Midbrain (tissue), 1 donor: ENCODE measurements at places on chromosomes 2 and 18.

- no peak for DNase-seq
Measured at GRCh38 chr2:55965276-55965675, 41.7 kb upstream of the EFEMP1 start.

DNA sequence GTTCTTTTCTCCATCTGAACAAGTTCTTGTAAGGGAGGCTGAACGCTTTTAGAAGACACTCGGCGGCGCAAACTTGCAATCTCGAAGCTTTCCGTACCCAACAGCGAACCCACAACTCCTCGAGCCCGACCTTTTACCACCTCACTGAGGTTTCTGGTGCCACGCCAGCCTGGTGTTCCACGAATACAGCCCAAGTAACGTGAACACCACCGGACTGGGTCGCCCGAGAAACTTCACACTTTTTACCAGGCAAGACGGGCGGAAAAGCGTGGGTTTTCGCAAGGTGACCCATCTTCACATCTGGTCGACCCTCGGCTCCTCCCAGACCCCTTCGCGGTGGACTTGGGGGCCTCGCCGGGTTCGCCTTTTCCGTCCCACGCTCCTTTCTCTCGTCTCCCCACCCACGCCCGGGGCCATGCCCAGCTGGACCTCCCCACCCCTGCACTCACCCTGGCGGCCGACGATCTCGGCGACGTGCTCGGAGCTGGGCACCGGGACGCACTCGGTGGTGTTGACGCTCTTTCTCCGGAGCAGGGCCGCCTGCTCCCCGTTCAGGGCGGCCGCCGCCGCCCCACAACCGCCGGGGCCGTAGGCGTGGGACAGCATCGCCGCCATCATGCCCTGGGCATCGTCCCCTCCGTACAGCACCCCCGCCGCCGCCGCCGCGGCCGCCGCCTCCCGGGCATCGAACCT lies 1.2 kb downstream of the MEX3C start:
- peak; percentile 48 for DNase-seq

DNA sequence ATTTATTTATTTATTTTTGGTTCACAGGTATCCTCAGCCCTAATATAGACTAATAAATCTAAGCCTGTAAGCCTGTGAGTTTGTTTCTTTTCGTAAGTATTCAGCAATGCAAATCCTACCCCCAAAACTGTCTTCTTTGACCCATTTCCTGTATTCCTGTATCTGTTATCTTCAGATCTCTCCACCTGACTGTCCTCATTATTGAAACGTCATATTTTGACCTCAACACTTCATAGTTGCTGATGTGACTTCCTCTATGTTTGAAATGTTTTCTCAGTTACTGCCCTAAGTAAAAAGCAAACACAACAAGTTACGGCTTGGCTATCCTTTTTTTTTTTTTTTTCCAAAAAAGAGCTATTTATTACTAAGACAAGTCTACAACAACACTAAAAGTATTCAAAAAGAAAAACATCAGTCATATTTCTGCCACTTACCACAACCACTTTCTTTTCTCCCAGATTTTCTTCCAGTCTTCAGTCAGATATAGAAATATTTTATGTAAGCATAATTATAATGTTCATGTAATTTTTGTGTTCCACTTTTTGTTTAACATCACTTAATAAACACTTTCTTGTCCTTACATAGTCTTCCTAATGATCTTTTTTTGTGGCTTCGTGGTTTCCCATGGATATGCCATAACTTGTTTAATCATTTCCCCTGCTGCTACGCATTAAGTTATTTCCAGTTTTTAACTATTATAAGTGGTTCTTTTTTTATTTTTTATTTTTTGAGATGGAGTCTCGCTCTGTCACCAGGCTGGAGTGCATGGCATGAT lies 45.0 kb upstream of the EML4 start:
- no peak for DNase-seq

DNA sequence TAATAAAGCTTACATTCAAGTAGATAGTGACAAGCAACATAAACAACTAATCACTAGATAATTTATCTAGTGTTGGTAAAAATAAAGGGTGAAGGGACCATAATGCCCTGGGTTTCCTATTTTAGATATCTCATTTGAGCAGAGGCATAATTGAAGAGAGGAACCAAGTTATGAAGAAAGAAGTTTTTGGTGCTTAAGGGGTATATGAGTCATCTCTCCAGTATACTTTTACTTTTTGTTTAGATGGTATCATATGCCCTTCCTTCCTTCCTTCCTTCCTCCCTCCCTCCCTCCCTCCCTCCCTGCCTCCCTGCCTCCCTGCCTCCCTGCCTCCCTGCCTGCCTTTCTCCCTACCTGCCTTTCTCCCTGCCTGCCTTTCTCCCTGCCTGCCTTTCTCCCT lies 1053.5 kb upstream of the CELF4 start:
- DNase-seq: no peak

DNA sequence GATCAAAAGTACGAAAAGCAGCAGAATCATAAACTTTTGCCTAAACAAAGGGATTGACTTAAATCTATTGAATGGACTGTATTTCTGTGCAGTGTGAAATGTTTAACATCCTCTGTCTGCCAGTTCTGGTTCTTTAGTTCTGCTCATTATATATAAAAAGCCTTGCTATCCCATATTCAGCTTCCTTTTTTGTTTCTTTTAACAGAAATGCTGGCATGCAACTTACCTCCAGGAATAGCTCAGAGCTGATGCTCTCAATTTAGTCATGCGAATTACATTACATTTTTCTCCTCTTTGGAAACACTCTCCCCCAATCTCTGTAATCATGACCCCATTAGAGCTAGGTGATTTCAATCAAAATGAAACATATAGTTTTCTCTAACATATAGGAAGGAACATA lies 73.6 kb downstream of the SPHKAP start:
- DNase-seq: no peak

- no peak for DNase-seq
Measured at GRCh38 chr18:12968115-12968514, 20.3 kb downstream of the SEH1L start.

DNA sequence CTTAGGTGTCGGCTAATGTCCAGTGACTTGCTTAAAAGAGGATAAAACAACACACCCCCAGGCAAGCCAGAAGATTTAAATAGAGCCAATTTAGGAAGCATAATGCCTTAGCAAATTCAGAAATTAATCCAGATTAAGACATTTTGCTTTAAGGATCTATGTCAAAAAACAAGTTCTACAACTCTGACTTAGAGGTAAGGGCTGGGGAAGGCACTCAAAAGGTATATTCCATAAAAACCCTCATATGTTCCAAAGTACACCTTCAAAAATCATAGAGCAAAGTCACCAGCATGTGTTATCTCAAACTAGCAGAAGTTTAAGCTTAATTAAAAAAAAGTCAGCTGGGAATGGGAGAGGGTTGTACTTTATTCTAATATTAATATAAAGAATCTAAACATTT lies 206.4 kb downstream of the NOL4 start:
- DNase-seq: no peak

DNA sequence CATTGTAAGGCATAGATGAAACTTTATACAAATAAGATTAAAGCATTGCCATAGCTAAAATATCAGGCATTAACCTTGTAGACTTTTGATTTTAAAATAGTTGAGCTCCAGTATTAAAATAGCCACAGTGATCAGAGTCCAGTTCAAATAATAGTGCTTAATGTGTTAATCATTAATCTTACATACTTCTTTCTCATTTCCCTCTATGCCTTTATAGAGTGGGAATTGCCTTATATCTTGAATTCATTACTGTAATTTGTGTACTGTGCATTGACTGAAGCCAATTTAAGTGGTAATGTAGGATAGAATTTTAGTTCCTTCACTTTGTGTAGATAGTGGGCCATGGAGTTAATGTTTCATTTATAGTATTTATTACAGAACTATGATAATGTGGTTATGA lies 549.2 kb upstream of the VWC2L start:
- DNase-seq: no peak

- DNase-seq: no peak
Measured at GRCh38 chr2:148602885-148603561, 41.5 kb upstream of the EPC2 start.

DNA sequence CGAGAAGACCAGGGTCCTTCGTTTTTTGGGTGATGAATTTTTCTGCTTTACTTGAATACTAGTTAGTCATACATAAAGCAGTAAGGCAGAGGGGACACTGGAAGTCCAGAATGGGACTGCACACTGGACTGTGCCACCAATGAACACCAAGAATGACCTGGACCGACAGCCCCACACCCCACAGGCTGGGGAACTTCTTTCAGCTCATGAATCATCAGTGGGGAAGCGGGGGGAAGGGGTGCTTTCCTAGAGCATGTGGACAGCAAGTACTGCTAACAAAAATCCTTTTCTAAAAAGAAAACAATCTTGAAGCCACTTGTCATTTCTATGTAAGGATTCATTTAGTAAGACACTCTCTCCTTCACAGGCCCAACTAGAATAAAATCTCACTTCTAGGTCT lies 86.0 kb downstream of the DTNB start:
- DNase-seq: peak; percentile 40

DNA sequence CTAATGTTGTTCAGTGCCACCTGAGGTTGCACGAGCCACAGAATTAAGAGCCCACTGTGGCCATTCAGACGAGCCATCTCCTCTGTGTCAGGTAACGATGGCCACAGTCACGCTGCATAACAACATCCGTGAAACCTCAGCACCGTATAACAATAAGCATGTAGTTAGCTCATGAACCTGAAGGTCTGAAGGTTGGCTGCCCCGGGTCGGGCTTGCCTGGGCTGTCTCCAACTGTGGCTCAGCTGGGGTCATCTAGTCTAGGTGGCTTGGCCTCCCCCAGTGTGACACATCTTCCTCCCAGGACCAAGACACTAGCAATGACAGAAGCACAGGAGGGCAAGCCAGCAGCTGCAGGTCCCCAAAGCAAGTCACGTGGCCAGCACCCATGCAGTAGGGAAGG lies 258.0 kb downstream of the GLI2 start:
- DNase-seq: no peak

DNA sequence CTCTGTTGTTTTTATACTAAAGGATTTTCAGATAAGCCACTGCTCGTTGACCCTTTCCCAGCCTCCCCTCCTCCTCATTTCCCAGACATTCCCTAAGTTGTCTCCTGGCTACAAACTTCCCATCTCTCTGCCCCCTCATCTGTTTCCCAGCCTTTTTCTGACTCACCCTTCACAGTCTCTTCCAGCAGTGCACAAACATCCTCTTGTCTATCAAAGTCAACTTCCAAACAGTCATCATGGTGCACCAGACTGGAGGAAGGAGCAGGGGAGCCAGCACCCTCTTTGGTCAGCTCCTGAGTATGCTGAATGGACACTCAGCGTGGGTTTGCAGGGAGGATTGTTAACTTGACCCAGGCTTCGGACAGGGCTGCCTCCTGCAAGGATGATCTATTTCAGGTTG lies 26.6 kb upstream of the SPRED2 start:
- DNase-seq: no peak

GRCh38 chr2:177329064-177329463 lies 63.5 kb upstream of the AGPS start:
- DNase-seq: no peak

DNA sequence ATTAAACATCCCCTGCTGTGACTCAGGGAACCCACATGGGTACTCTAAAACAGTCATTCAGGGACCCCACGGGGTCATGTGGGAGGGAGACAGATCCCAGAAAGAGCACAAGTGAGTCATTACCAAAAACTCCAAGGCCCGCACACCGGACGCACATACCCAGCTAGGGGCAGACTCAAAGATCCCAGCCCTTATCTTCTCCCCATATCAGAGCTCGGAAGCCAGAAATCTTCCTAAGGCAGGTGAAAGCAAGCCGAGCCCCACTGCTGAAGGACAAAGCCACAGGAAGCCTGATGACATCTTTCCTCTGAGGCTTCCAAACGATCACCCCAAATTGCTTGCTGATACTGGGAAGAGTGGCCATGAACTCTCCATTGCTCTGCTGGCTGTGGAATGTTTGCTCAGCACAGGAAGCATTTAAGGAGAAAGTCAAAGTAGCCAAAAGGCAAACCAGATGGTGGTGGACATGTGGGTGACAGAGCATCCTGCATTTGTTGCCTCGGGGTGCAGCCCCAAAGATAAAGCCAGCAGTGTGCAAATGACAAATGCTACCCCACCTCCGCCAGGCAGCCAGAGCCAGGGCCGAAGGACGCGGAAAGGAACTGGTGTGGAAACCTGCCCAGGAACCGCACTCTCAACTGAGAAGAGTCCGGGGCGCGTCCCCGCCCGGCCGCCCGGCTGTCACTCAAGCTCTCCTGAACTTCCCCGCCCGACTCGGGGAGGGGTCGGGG lies 784 bp downstream of the ACTR1B start:
- DNase-seq: peak; percentile 71

GRCh38 chr2:32926708-32927084 lies 20.1 kb upstream of the LTBP1 start:
- peak; percentile 6 for DNase-seq

GRCh38 chr18:13295894-13296293 lies 77.3 kb downstream of the LDLRAD4 start:
- DNase-seq: no peak

DNA sequence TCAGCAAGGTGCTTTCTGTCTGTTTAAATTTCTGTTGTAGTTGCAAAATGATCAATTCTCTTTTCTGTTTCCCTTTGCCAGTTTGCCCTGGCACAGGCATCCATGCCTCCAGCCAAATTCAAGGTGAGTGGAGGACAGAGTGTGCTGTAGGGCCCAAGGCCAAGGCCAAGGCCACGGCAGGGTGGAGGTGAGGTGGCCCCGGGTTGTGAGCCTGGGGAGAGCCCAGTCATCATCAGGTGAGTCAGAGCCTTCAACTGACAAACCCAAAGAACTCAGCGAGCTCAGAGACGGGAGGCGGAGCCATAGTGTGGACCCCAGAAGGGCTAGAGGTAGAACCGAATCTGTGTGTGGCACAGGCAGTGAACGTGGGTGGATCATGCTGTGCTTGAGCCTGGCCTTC lies 55.7 kb downstream of the BCL2L11 start:
- no peak for DNase-seq

DNA sequence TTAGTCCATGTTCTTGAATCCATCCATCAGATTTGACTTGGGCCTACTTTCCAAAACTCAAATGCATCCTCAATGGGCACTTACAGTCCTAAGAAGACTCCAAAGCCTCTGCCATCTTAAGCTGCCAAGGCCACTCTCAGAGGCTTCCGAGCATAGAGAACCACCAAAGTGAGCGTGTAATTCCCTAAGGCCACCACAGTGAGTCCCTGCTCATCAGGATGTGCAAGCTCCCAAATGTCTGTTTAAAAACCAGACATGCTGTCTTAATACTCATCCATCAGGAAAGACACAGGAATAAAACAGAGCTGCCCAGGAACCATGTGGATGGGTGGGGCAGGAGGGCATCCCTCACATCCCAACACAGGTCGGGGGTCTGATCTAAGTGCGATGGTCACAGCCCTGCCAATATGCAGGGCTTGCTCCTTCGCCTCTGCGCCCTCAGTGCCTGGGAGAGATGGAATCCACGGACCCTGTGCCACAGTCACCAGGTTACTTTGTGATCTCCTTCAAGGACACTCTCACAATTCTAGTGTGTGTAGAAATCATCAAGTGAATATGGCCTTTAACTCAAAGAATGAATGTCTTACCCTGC lies 80.4 kb downstream of the POLR1A start:
- DNase-seq: no peak

GRCh38 chr2:98846041-98846440 lies 90.0 kb downstream of the CRACDL start:
- DNase-seq: no peak

GRCh38 chr2:236178890-236179235 lies 10.7 kb upstream of the GBX2 start:
- DNase-seq: no peak
